ENCODE measurements at places on chromosomes 16 and 17. TPM values are rescaled to one million over a fixed set of nuclear protein-coding genes. Genes with fewer than 3 reads are reported as not detected.

DNA sequence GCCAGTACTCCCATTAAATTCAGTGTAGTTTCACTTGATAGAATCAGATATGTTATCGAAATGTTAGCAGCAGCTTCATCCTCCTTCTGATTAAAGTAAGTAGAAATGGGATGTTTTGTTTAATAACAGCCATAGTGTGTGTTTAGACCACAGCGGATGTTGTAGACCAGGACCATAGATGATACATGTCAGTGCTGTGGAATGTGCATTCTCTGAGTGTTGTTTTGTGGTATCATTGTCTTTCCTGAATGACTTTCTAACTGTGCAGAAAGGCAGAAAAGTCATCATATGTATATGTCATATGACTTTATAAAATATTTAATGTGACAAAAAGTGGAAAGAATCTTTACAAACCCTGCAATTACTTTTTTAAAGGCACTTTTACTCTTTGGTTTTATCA lies 55.6 kb downstream of the CYLD start:
- H3K4me1 ChIP-seq = peaks cover 5% of the 10 kb centered on the region
- H3K27ac ChIP-seq = peak overlapping the region; percentile 14
- no peak overlapping the region for H3K4me3 ChIP-seq
- H3K36me3 ChIP-seq = peaks cover 32% of the 10 kb centered on the region
- DNase-seq = no peak

DNA sequence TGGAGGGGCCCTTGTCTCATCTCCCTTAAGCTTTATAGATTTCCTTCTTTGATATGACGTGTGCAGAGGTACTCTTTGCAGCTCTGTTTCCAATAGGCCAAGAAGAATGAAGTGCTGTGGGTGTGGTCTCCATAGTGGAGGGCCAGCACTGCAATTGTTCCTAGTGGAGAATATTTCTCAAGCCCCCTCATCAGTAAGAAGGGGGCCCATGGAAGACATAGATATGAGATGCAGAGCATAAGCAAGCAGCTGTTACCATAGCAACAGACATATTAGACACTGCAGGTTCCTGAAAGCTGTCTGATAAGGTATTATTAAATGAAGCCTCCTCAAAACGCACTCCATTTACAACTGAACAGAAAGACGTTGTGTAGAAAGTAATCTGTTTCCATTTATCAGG lies 240.7 kb downstream of the ZFHX3 start:
- H3K27me3 ChIP-seq = no peaks in the 10 kb centered on the region
- H3K36me3 ChIP-seq = no peaks in the 10 kb centered on the region
- no peak overlapping the region for H3K27ac ChIP-seq
- no peak overlapping the region for H3K4me3 ChIP-seq

DNA sequence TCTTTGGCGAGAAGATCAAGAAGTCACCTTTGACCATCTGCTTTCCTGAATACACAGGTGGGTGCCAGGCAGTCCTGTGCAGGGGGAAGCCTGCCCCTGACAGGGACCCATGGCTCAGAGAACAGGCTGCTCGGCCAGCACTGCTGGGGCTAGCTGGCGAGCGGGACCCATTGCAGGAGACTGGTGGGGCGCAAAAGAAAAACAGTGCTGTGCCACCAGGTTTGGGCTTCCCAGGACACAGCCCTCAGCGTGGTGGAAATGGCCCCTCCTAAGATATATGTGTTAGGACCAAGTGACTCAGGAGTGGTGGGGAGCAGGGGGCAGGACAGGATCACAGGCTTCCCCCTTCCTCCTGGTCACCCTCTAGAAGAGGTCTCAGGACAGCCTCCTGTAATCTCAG lies 73.9 kb downstream of the AMFR start:
- no peak overlapping the region for H3K4me3 ChIP-seq
- no peak for DNase-seq
- no peaks in the 10 kb centered on the region for H3K27me3 ChIP-seq
- no peaks in the 10 kb centered on the region for H3K36me3 ChIP-seq
- H3K4me1 ChIP-seq = peaks cover 7% of the 10 kb centered on the region

GRCh38 chr16:88195269-88195705 lies 187.5 kb upstream of the ZNF469 start:
- H3K4me1 ChIP-seq = no peaks in the 10 kb centered on the region
- no peak overlapping the region for H3K27ac ChIP-seq
- no peaks in the 10 kb centered on the region for H3K27me3 ChIP-seq
- no peak for DNase-seq

DNA sequence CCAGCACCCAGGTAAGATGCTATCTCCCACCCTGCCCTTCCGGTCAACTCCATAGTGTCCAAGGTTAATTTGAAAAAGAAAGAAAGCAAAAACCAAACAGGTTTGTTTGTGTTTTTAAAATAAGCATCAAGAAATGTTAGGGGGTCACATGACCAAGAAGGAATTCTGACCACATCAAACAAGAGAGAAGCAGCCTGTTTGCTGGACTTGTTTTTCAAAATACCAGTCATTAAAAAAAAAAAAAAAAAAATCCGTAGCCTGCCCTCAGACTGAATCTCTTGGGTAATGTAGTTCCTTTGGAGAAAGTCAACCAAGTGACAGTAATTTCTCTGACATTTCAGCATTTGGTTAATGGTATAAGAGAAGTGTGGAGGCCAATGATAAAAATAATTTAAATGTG lies 38.4 kb downstream of the HNF1B start:
- DNase-seq = no peak
- H3K27ac ChIP-seq = no peak overlapping the region
- peaks cover 25% of the 10 kb centered on the region for H3K27me3 ChIP-seq

DNA sequence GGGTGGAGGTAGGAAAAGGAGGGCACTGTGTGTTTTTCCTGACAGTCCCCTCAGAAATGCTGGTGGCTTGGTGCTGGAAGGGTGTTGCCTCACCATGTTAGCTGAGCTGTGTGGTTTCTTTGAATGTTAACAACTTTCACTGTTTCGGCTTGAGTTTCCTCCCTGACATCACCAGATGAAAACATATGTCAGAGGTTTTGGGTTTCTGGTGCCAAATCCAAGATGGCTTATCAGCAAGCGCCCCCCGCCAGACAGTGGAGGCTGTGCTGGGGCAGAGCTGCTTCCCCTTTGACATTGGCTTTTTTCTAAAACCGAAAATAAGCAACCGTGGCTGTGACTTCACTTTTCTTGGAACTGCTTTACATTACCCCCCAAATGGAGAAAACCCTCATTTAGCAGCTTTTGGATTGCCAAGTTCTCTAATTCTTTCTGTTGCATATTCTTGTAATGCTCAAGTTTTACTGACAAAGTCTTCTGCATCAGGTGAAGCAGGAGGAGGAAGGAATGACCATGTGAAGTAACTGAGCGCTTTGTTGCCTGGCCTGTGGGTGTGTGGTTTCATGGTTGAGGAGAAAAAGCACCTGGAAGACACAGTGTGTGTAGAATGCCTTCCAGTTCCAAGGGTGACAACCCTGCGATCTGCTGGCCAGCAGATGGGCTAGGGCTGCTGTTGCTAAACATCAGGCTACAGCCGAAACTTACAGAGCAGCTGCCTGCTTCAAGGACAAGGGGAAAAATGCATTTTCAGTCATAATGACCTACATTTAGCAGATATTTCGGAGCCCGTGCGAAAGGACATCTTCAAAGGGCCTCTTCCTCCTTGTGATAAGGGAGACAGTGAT lies 9.7 kb downstream of the RMI2 start:
- peaks cover 65% of the 10 kb centered on the region for H3K4me1 ChIP-seq
- peak; percentile 90 for DNase-seq
- peaks cover 33% of the 10 kb centered on the region for H3K36me3 ChIP-seq
- H3K27me3 ChIP-seq = peaks cover 4% of the 10 kb centered on the region
- H3K27ac ChIP-seq = peak overlapping the region; percentile 95
- peak overlapping the region; percentile 46 for H3K4me3 ChIP-seq

DNA sequence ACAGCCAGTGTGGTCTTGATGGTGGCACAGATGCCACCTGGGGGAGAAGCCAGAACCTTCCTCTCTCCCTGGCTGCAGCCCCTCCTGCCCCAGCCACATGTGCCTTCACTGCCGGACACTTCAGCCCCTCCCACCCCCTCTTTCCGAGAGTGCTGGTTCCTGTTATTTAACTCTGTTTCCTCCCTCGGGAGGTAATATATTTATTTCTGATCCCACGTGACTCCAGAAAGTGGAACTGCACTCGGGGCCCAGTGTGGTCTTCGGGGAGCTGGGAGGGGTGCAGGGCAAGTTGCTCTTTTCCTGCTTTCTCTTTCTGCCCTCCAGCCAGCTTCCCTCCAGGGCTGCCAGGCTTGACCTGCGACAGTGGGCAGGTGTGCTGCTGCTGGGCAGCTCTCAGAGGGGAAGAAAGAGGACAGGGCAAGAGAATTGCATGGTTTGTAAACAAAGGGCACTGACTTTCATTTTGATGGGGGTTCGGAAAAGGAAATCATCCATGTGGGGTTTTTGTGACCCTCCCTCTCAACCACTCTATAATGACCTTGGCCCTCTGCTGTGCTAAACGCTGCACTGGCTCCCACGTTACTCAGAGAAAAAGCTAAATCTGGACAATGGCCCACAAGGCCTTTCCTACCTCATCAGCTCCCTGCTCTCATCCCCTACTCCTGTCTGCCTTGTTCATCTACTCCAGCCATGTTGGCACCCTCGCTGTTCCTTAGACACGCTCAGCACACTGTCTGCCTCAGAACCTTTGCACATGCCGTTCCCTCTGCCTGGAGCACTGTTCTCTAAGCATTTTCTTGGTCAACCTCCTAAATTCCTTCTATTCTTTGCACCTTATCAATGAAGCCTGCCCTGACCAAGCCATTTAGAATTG lies 8.2 kb upstream of the CIITA start:
- H3K36me3 ChIP-seq = no peaks in the 10 kb centered on the region
- H3K27me3 ChIP-seq = peaks cover 29% of the 10 kb centered on the region
- no peak for DNase-seq
- H3K27ac ChIP-seq = no peak overlapping the region

DNA sequence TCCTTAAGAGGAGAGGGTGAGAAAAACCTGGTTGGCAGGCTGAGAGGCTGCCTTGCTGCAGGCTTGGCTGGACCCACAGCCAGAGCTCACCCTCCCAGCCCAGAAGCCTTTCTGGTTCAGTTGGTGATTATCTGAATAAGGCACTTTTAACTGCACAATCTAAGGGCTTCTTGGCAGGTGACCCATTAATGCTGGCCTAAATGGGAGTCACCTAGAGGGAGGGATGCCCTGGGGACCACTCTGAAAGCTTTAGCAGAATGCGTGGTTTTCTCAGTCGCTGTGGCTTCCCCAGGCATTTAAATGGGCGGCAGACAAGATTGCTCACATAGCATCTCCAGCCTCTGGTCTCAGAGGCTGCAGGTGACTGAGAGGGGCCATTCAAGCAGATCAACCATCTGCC lies 33.2 kb upstream of the SHISA9 start:
- H3K4me3 ChIP-seq = no peak overlapping the region
- no peak overlapping the region for H3K27ac ChIP-seq
- H3K36me3 ChIP-seq = no peaks in the 10 kb centered on the region
- no peaks in the 10 kb centered on the region for H3K4me1 ChIP-seq
- H3K27me3 ChIP-seq = peaks cover 6% of the 10 kb centered on the region

GRCh38 chr17:40760105-40761016 lies 5.2 kb upstream of the KRT25 start:
- no peaks in the 10 kb centered on the region for H3K4me1 ChIP-seq
- H3K36me3 ChIP-seq = peaks cover 5% of the 10 kb centered on the region
- H3K27ac ChIP-seq = no peak overlapping the region
- H3K4me3 ChIP-seq = no peak overlapping the region

DNA sequence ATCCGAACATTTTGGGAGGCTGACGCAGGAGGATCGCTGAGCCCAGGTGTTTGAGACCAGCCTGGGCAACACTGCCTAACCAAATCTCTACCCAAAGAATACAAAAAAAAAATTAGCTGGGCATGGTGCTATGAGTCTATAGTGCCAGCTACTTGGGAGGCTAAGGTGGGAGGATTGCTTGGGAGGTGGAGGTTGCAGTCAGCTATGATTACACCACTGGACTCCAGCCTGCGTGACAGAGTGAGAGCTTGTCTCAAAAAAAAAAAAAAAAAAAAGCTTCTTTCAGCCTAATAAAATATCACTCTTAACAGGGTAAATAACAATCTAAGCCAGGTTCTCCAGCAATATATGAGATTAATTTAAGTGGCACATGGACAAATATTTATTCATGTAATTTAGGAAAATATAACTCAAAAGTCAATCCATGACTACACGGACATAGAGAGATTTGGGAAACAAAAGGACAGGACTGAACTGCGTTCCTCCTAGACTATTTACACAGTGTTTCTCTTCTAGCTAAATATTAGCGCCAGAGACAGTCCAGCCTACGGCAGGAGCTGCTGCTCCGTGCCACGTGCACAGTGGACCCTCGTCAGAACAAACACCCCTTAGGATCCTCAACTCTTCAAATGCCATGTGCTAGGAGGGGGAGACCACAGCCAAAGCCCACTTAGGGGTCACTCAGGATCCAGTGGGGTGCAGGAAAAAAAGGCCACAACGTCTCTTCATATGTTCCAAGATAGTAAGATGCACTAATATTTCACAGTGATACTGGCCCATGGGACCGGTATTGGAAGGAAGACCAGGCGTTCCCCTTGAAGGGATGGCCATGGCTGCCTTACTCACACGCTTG lies 8.7 kb downstream of the USP36 start:
- no peak overlapping the region for H3K4me3 ChIP-seq
- no peak for DNase-seq
- H3K27ac ChIP-seq = no peak overlapping the region
- peaks cover 10% of the 10 kb centered on the region for H3K4me1 ChIP-seq
- H3K27me3 ChIP-seq = no peaks in the 10 kb centered on the region

GRCh38 chr17:45451131-45451530 lies 18.5 kb upstream of the ARHGAP27 start:
- no peaks in the 10 kb centered on the region for H3K27me3 ChIP-seq
- no peak overlapping the region for H3K27ac ChIP-seq
- DNase-seq = no peak

- peaks cover 34% of the 10 kb centered on the region for H3K27me3 ChIP-seq
- H3K27ac ChIP-seq = no peak overlapping the region
- peaks cover 5% of the 10 kb centered on the region for H3K4me1 ChIP-seq
- DNase-seq = no peak
Measured at GRCh38 chr16:1293921-1294656, 15.3 kb upstream of the UBE2I start.

DNA sequence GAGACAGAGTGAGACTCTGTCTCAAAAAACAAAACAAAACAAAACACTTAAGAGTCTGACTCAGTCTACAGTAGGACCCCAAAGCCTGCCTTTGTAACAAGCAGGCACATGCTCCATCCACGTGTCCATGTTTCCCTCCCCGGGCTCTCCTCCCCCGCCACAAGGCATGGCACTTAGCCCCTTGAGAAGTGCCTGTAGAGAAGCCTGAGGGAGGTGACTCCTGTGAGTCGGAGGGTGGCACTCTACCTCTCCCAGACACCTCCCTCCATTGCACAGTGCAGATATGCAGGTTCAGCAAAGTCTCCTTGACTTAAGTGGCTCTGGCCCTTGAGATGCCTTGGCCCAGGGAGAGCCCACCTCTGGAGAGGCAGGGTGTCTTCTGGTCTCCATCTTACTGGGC lies 6.8 kb downstream of the FHOD1 start:
- peaks cover 27% of the 10 kb centered on the region for H3K36me3 ChIP-seq
- no peak overlapping the region for H3K27ac ChIP-seq
- H3K4me1 ChIP-seq = peaks cover 38% of the 10 kb centered on the region
- no peaks in the 10 kb centered on the region for H3K27me3 ChIP-seq

The ASPHD1 gene
- 2.7 TPM for total RNA-seq

The NECAB2 gene
- total RNA-seq = not detected
